ENCODE measurements at places on chromosomes 6 and 20. TPM values are rescaled to one million over a fixed set of nuclear protein-coding genes. Genes with fewer than 3 reads are reported as not detected.

The ABHD16B gene
- not detected for polyA plus RNA-seq

The GPR6 gene
- polyA plus RNA-seq: not detected

DNA sequence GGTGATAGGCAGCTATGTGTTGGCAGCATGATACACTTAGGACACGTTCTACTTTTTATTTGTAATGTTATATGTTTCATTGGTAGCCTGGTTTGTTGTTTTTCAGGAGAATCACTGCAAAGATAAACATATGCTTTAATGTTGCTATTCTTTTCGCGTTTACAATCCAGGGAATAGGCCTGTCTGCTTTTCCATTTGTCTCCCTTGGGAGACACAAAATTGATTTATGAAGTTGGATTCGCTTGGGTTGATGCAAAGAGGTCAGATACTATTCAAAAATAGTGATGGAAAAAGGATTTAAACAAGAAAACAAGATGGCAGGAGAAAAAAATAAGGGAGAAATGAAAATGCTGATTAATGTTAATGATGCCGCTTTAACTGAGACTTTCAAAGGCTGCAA, 179.5 kb upstream of the SOX4 start:
- DNase-seq: no peak

The HLA-DQB1 gene
- not detected for polyA plus RNA-seq

GRCh38 chr6:33208091-33208967, at the start of gene RING1:
Gene RING1 (plus strand): TSS chr6:33208500. CDS start chr6:33208823, 323 bp downstream.
- no peak for DNase-seq

GRCh38 chr20:50510706-50511542, 741 bp downstream of the PTPN1 start:
- DNase-seq: no peak

DNA sequence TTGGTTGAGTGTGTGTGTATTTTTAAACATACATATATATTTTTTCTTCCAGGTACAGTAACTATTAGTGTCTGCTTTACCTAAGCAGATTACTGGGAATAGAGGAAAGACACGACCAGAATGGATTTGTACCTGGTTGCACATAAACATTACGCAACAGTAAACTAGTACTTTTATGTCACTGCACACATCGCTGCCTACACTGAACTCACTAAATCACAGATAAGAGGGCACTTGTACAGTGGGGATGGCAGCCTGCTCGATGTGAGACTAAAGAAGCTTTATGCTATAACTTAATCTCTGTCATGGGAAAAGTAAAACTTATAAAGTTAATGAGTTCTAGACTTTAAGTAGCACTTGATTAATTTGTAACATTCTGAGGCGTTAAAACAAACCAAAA, 89.5 kb upstream of the SIM1 start:
- no peak for DNase-seq

Data from BJ (cell line).